ENCODE measurements at places on chromosomes 12 and 14.

DNA sequence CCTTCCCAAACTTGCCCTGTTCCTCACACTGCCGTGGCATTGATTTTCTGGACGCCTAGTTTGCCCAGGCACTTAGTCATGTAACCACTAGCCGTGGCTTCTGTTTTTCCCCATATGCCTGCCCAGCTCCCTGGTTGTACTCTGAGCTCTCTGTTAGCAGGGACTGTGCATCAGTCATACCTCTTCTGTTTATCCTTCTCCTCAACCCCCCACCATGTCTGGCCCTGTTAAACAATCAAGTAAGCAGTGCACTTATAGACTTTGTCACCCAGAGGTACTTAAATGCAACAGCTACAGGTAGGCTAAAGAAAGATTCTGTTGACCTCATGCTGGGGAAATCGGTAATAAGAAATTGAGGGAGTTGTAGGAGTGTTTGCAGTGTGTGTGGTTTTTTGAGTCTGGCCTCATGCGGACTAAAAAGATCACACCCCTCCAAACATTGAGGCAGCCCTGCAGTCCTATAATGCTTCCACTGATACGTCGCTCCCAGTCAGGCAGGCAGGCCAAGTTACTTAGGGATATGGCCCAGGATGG lies 17.0 kb downstream of the UBE3B start:
- DNase-seq, result no peak

DNA sequence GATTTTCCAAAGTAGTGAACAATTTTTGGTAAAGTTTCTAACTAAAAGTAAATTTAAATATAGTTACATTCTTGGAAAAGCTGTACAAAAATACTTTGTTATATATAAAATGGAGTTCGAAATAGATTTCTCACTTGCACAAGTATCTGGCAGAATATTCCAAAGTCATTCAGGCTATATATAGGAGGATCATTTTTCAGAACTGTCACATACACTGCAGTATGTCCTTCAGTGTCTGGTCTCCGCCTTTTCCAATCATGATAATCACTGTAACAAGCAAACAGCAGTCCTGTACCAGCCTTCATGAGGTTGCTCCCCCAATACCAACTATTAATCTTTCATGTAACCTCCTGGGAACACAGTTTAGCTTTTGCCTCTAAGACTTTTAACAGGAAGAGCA lies 18.6 kb downstream of the TBK1 start:
- no peak for DNase-seq

DNA sequence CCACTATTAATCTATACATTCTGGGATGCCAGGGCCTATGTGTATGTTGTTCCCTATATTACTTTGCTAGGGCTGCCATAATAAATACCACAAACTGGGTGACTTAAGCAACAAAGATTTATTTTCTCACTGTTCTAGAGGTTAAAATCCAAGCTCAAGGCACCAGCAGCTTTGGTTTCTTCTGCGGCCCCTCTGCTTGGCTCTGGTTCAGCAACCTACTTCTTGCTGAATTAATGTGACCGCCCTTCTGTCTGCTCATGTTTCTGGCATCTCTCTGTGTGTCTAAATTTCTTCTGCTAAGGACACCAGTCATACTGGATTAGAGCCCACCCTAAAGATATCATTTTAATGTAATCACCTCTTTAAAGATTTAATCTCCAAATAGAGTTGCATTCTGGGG lies 84.7 kb downstream of the ZNF664 start:
- DNase-seq, result no peak

GRCh38 chr14:92688434-92689375 lies 59.7 kb downstream of the LGMN start:
- DNase-seq, result no peak

- no peak for DNase-seq
Measured at GRCh38 chr12:102281231-102281630, 83.6 kb upstream of the PMCH start.

GRCh38 chr14:22472935-22473854 lies 115.8 kb downstream of the DAD1 start:
- DNase-seq, result peak; percentile 41

DNA sequence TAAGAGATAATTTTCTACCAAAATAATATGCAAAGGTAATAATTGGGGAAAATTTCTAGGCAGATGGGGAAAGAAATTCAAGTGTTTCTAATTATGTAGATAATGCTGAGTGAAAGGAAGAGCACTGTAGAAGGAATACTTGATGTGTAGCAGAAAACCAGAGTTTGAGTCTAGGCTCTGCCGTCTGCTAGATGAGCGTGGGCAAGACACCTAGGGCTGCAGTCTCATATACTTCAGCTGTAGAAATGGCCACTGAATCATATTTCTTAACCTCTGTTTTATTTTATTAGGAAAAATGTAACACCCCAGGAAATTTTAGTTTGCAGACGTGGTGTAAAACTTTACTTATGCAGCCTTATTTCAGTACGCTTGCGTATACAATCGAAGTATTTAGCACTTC lies 59.8 kb upstream of the SLC38A2 start:
- DNase-seq, result no peak

DNA sequence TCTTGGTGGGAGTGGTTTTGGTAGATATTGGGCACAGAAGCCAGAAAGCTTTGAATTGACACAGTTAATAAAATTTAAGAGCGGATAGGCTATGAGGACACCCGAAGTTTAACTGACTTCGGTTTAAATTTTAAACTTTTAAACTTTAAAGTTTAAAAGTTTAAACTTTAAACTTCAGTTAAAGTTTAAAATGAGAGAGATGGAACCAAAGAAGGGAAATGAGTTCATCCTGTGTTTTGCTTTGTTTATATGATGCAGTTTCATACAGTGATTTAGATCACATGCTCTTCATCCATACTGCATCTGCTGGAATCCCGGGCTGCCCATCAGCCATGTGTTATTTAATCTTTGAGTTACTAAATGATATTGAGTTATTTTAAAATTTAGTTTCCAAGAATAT lies 27.2 kb upstream of the LRRK2 start:
- no peak for DNase-seq

DNA sequence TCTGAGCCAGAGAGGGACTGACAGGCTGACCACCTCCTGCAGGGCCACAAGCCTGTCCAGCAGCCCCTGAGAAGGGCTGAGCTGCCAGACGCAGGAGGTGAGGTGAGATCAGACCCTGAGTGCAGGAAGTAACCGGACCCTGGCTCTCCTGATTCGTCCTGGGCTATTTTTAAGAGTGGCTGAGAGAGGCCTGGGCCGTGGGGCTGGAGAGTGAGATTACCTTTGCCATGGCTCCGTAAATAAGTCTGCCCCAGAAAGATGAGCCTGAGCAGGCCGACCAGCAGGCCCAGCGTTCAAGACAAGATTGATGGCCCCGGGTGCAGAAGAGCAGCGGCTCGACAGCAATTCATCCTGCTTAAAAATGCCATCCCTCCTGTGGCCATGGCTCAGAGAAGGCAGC lies 54.2 kb downstream of the SPTB start:
- no peak for DNase-seq

DNA sequence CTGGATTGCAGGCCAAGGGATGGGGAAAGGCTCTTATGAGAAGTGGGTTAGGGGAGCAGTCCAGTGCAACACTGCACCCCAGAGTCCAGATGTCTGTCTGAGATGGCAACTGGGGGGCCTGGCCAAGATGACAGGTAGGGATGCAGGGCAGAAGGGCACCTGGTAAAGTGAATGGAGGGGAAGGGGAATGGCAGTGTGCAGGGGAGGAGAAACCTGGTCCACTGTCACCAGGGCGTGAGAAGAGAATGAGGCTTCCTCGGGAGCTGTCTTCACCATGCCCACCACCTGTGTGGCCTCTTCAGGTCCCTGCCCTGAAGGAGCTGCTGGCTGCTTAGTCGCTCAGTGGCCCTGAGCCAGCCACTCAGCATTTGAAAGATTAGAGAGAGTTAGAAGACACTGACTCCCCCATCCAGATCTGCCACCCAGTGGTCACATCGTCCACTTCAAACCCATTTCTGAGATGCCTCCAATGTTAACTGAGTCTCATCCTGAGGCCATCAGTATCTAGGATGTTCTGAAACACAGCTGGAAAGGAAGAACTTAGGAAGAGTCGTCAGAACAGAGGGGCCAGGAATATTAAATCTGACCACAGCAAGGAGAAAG lies 57.3 kb downstream of the PLEKHG3 start:
- DNase-seq, result peak; percentile 28

DNA sequence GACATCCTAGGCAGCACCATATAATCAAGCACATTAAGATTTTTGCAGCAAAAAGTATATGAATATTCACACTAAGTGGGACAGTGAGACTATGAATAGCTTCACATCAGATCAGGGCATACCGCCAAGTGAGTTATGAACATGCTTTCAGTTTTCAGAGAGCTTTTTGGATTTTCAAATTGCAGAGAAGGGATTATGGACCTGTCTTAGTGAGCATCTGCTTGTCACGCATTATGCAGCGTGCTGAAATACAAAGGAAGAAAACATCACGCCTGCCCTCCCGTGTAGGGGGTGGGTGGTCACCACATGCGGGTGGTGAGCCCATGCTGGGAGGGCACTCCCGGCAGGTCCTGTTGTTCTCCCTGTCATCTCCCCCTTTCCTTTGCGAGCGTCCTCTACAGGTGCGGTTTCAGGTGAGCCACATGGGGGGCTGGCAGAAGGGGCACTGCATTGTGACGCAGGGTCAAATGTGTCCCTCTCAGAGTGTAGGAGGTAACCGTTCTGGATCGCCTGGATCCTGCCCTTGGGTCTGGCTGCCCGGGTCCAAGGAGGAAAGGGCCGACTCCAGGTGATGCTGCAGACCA lies 42.6 kb downstream of the TRAF3 start:
- DNase-seq, result no peak

GRCh38 chr12:2262449-2262848 lies 209.7 kb downstream of the CACNA1C start:
- peak; percentile 50 for DNase-seq

GRCh38 chr12:46918631-46919030 lies 92.8 kb upstream of the SLC38A4 start:
- no peak for DNase-seq

DNA sequence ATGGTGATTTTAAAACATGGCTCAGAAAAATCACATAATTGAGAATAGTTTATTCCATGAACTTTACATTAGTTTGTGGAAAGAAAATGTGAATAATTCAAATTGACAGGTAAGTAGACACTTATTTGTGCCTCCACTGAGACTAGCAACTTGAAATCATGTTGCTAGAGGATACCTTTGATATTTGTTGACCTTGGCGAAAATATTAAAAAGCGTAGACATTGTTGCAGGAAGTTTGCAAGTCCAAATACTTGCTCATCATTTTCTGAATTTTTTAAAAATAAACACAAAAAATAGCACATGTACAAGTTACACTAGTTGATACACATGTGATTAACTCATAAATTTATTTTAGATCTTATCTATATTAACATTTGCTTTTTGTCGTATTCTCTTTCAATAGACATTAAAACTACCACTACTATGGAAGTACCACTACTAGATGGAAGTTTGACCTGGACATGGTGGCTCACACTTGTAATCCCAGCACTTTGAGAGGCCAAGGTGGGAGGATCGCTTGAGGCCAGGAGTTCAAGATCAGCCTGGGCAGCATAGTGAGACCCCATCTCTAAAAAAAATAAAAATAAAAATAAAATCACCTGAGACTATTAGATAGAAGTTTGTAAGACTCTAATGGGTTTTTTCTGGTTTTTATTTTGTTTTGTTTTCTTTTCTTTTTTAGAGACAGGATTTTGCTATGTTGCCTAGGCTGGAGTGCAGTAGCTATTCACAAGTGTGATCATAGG lies 24.3 kb downstream of the VEZT start:
- no peak for DNase-seq

DNA sequence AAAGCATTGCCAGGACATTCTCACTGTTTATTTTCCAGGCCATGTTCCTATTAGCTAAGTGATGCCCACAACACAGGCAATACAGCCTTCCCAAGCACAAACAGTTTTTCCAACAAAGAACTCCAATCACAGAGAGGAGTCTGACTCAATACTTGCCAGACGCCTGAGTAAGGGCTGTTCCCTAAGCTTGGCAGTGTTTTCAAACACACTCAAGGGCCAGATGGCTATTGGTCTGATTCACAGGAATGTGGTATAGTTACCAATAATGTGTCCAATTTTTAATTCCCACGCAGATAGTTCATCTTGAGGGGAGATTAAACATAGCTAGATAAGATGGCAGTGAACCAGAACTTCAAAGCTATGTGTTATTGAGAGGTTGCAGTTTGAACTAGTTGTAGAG lies 381.0 kb downstream of the SNAPC1 start:
- DNase-seq, result peak; percentile 15

- no peak for DNase-seq
Measured at GRCh38 chr14:28254768-28255167, 511.8 kb upstream of the FOXG1 start.

GRCh38 chr12:75103822-75104221 lies 105.8 kb downstream of the KCNC2 start:
- DNase-seq, result no peak

- peak; percentile 75 for DNase-seq
Measured at GRCh38 chr12:56129206-56129941, 1.3 kb downstream of the ESYT1 start.

GRCh38 chr12:54352891-54353874 lies 11.1 kb downstream of the GPR84 start:
- DNase-seq, result peak; percentile 62

- peak; percentile 35 for DNase-seq
Measured at GRCh38 chr14:56474419-56475022, 105.1 kb upstream of the TMEM260 start.

GRCh38 chr12:87870493-87871460 lies 158.4 kb downstream of the C12orf50 start:
- no peak for DNase-seq

GRCh38 chr12:106122004-106122403 lies 16.8 kb downstream of the NUAK1 start:
- no peak for DNase-seq

GRCh38 chr14:50001999-50002925 lies 109.4 kb downstream of the ARF6 start:
- no peak for DNase-seq

GRCh38 chr14:69610020-69610873 lies 1.1 kb upstream of the SUSD6 start:
- DNase-seq, result no peak

- peak; percentile 5 for DNase-seq
Measured at GRCh38 chr14:42110167-42110566, 503.5 kb downstream of the LRFN5 start.

DNA sequence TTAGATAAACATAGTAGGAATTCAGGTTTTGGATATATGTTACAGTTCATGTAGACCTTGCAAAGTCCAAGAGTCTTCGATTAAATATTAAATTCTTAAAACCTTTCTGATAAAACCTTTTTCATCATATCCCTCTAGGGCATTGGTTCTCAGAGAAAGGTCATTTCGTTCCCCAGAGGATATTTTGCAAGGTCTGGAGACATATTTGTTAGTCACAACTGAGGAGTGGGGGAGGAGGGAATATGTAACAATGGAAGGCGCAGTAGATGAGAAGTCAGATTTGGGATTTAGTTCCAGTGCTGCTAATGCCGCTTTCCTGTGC lies 5.3 kb downstream of the TMEM253 start:
- no peak for DNase-seq
